Fibroblast of gingiva (primary cell): ENCODE measurements at places on chromosomes 2 and 18.

DNA sequence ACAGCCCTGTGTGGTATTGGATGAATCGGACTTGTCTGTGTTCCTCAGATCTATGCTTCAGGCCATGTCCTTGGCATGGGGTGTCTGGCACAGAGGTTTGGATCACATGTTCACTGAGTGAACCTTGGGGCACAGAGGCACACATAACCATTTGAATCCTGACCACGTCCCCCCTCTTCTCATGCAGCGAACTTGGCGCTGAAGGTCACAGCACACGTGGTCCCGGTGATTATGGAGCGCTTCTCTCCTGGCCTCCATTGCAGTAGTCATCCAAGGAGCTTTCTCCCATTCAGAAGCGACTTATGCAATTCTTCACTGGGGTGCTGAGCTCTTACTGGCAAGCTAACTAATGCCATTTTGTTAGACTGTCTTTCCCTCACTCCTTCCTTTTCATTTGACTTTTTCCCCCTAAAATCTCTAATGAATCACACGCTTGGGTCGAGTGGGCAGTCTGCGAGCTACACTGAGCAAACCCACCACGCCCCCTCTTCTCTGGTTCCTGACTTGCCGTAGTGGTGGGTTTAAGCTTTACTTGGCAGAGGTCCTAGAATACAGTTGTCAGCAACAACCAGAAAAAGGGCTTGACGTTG is 59.4 kb downstream of the KCNG2 start:
- peak; percentile 37 for DNase-seq

DNA sequence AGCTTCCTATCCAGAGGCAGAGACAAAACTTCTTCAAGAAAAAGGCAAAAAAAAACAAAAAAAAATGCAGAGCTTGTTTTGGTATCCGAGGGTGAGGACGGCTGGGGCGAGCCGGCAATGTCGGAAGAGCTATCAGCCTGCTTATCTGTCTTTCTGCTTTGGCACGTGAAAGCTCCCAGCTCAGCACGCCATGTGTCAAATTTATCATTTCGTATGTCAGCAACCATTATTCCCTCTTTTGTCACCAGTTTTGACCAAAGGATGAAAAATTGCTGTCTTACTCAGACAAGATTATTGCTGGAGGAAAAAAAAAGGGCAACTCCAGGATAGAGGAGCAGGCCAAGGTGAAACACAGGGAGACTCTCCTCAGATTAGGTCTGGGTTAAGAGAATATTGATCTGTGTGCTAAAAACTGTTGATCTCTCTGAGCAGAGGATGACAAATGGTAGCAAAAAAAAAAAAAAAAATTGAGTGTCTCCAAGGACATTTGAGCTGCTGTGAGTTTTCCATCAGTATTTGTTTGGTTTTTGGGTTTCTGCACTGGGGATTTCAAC is 532.0 kb upstream of the POU3F3 start:
- no peak for DNase-seq

DNA sequence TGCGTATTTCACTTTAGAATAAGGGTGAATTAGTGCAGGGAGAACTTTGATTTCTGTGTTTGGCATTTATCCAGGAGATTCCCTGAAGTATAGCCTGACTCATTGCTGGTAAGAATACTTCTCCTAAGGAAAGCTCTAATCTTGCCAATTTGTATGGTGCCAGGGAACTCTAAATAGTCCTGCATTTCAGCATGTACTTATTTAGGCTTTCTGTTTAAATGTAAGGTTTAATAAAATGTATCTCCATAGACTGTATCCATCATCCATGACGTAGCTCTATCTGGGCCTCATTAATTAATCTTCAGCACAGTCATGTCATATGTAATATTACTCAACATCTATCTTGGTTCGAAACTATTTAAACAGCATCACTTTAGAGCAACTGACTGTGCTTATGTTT is 127.7 kb downstream of the DOK6 start:
- peak; percentile 41 for DNase-seq

DNA sequence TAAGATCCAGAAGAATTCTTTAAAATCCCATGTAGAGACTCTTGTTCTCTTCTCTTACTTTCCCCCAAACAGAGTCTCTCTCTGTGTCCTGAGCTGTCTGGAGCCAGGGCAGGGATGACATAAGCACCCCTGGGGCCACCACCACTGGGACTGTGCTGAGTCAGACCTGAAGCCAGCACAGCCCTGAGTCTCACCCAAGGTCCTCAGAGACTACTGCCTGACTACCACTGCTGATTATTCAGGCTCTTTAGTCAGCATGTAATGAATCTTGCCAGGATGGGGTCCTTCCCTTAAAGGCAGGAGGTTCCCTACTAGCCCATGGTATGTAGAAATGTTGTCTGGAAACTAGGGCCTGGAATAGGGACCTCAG is 34.9 kb upstream of the DYNC1I2 start:
- no peak for DNase-seq

DNA sequence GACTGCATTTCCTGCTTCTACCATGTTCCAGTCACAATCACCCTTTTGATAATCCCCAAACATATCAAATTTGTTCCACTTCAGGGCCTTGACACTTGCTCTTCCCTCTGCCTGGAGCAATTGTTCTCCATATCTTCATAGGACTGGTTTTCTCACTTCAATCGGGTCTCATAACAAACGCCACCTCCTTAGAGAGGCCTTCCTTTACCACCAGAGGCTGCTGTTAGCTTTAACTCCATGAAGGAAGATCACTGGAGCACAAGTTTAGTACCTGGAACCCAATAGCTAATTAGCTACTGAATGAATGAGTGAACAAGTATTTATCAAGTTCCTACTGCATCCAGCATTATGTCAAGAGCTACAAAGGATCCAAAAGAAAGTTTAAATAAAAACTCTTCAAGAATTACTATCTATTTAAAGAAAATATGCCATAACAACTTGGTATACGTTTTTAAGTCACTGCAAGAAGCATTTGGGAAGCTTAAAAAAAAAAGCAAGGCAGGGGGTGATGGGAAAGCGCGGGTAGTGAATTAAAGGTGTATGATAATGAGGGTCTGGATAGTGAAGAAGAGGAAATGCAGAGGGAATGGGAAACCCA is 58.8 kb downstream of the BAZ2B start:
- DNase-seq, result peak; percentile 2

DNA sequence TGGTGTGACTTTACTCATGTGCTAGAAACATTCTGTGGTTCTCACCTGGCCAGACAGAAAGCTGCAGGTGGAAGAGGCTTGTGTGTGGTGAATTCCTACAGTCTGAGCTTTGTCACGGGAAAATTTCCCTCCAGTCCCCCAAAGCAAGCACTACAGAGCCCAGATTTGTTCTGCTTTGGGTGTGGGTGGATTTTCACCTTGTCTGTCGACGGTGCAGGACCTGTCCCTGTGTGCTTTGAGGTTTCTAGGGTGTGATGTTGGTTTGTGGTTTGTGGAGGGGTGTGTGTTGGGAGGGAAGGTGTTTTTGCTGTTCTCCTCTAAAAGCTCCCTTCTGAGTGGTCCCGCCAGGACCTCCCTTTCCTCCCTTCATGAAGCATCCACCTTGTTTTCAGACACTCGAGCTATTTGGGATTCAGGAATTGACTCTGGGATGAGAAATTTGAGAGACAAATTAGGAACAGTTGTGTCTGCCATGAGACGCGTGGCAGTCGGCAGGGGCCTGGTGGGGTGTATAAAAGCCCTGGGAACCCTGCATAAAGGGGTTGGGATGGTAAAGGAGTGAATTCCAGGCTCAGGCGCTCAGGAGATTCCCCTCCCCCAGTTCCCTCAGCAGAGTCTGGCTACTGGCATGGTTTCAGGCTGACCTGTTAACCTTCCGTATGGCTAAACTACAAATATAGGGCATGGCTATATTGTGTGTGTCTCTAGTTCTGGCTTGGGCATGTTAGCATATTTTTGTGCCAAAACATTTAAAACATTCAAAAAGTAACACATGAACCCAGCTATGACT is 65.5 kb downstream of the DGKD start:
- DNase-seq, result no peak
